ENCODE measurements at places on chromosomes 12 and 14.

- DNase-seq, result no peak
Observed at GRCh38 chr12:40184493-40185302, 40.1 kb upstream of the LRRK2 start.

DNA sequence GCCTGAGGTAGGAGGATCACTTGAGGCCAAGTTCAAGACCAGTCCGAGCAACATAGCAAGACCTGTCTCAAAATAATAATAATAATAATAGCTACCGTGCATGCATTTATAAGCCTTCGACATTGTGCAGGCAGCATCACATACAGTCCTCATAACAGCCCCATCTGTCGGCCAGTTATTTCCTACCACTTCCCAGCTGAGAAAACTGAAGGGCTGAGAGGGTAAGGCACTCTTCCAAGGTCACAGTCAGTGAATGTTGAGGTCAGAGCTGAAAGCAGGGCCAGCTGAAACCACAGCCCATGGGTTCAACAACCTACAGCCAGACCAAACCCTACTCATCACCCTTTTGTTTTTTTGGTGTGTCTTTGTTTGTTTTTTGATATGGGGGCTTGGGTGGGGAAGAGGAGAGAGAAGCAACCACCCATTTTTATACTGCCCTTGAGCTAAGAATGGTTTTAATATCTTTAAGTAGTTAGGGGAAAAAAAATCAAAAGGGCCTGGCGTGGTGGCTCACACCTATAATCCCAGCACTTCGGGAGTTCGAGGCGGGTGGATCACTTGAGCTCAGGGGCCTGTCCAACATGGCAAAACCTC lies 16.8 kb upstream of the ITPK1 start:
- DNase-seq, result peak; percentile 50

DNA sequence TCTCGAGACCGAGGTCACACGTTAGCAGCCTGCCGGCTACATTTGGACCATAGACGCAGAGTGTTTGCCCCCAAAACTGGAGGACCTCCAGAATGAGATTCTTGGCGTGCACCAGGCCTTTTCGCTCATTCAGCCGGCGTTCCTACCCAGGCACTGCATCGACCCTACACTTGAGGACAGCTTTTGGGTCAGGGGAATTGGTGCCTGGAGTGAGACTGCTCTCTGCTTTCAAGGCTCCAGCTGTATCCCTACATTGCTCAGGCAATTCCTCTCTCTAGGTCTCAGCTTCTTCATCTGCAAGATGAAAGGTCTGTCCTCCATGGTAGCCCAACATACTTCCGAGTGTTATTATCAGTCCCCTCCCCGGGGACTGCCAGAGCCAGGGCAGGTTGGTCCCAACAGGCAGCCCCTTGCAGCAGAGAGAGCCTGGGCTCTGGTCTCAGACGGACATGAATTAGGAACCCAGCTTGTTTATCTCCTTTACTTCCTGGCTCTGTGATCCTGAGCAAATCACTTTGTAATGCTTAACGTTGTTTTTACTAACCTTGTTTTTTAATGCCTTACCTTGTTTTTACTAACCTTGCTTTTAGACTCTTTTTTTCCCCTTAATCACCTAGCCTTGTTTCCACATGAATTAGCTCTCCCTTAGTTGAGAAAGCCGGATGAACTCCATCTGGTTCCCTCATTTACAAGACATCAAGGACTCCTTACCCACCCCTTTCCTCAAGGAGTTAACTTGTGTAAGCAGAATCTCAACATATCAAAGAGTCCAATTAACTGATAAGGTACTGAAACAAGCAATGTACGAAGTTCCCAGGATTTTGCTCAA lies 892 bp downstream of the TCHP start:
- no peak for DNase-seq

DNA sequence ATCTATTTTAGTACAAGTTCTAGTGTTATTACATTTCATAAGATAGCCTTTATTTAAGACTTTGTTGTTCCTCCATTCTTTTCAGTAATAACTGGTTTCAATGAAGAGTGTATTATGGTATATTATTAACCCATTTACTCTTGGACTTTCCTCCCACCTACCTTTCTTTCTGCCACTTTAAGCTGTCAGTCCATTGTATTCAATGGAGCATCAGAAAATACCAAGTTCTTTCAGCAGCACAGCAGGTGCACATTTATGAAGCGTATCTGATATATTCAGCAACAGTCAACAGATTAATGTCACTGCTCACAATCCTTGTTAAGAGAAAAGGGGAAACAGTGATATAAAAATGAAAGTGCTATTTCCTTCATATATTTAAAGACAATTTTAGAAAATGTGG lies 660.9 kb downstream of the C12orf50 start:
- DNase-seq, result no peak

- DNase-seq, result no peak
Observed at GRCh38 chr14:52951681-52952554, 1.1 kb upstream of the FERMT2 start.

Measured in putamen (tissue), 1 donor.